Activated naive CD8-positive, alpha-beta T cell treated with anti-CD3 and anti-CD28 coated beads, Interleukin-2, amount 10 ng/mL, durations not matched to agents 7 days and 5 days (primary cell): ENCODE measurements at places on chromosomes 16 and 17.

GRCh38 chr17:45432405-45433158, at the start of gene ARHGAP27:
ARHGAP27 (minus strand) TSS chr17:45432870; CDS start chr17:45430279, 2,591 bp downstream.
- peak; percentile 58 for DNase-seq

DNA sequence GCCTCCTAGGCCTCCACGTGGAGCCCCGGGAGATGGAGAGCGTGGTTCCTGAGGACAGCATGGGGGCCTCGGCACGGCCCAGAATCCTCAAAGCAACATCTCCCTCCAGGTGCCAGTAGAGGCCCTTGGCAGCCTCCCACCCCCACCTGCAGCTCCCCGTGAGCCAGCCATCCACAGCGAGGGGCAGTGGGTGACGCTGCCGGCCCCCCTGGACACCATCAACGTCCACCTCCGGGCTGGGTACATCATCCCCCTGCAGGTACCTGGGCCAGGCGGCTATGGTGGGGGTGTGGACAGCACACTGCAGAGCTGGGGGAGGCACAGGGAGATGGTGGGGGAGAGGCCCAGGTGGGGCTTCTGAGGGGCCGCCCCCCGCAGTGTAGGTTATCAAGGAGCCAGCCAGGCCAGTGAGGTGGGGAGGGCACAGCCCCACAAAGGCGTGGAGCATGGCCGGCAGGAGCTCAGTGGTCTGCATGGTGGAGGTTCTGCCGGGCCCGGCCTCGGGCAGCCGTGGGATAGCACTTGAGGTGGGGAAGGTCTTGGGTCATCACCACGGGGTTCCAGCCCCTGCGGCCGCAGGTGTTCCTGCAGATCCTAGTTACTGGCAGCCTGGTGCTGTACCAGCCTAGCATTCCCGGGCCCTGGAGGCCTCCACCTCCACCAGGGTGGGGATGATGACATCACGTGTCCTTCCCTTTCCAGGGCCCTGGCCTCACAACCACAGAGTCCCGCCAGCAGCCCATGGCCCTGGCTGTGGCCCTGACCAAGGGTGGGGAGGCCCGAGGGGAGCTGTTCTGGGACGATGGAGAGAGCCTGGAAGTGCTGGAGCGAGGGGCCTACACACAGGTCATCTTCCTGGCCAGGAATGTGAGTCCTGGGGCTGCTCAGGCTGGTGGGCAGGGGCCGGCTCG, 16.4 kb downstream of the GAA start:
- DNase-seq, result peak; percentile 23

GRCh38 chr17:49858796-49859195, 10.9 kb upstream of the TAC4 start:
- no peak for DNase-seq

GRCh38 chr17:69111794-69112193, 29.9 kb downstream of the ABCA6 start:
- no peak for DNase-seq

DNA sequence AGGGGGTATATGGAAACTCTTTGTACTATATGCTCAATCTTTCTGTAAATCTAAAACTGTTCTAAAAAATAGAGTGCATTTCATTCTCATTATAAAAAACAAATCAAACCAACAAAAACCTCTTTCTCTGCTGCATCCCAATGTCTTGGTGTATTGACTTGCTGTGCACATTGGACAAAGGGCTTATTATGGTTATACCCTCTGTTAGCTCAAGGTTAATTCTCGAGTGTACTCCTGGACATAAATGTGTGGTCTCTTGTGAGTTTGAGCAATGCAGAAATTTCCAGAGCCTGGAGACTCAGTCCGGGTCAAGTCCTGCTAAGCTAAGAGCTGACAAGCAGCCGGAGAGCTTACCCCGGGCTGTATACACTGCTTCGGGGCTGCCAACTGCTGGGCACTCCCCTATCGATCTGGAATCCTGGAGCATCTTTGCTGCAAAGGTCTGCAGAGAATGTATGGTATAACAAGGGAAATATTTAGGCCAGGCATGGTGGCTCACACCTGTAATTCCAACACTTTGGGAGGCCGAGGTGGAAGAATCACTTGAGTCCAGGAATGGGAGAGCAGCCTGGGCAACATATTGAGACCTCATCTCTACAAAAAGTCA, 66.2 kb upstream of the BRD7 start:
- DNase-seq, result no peak

- DNase-seq, result no peak
Observed at GRCh38 chr17:64109400-64109799, 20.5 kb downstream of the ERN1 start.

DNA sequence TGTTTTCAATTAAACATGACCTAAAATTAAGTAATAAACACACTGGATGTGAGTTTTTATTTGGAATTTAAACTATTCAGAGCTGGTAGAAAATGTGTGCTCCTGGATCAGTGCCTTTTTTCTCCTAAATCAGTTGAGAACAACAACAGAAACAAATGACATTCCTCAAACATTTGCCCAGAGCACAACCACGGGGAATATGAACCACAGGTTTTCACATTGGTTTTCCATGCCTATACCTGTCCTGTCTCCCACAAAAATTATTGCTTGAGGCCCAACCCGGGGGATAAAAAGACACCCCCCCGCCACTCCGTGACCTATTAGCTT, 6.8 kb downstream of the HSBP1 start:
- no peak for DNase-seq

DNA sequence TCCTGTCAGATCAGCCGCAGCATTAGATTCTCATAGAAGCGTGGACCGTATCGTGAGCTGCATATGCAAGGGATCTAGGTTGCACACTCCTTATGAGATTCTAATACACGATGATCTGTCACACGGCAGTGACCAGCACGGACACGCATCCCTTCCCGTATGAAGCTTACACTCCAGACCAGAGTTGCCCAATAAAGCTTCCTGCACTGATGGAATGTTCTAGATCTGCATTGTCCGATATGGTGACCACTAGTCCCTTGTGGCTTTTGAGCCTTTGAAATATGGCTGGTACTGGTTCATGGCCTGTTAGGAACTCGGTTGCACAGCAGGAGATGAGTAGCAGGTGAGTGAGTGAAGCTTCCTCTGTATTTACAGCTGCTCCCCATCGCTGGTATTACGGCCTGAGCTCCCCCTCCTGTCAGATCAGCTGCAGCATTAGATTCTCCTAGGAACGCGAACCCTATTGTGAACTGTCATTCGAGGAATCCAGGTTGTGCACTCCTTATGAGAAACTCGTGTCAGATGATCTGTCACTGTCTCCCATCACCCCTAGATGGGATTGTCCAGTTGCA, 49.8 kb upstream of the ZCCHC14 start:
- no peak for DNase-seq

DNA sequence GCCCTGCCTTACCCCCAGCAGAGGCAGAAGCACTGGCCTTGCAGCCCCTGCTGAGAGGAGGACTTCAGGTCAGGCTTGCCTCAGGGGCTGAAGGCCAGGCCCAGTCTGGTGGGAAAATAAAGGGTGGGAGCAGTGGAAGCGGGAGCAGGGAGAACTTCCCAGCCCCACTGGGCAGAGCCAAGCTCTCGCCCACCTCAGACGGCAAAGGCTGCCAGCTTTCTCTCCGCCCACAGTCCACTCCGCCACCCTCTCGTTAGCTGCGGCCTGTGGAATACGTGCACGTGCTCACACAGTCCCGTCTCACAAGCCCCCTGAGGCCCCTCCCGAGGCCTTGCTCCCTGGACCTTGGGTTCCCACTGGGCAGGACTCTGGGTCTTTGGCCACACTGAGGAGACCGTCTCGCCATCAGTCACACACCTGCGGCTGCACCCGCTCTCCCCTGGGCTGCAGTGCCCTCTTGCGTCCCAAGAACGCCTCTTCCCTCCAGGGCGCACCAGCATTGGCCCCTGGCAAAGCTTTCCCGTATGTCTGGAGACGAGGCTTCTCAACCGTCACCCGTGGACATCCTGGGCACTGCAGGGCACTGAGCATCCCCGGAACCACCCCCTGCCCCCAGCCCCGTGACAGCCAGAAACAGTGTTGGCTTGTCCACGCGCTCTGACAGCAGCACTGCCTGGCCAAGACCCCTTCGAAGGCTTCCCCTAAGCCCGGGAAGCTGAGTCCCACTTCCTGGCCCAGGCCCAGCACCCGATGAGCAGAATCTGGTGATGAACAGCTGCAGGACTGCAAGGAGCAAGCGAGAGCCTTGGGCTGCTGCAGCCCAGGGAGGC, 8.3 kb downstream of the MRPL28 start:
- DNase-seq, result peak; percentile 76

- no peak for DNase-seq
Observed at GRCh38 chr16:75099075-75099667, 17.4 kb downstream of the LDHD start.

GRCh38 chr17:40076591-40076990, 13.8 kb downstream of the THRA start:
- no peak for DNase-seq

DNA sequence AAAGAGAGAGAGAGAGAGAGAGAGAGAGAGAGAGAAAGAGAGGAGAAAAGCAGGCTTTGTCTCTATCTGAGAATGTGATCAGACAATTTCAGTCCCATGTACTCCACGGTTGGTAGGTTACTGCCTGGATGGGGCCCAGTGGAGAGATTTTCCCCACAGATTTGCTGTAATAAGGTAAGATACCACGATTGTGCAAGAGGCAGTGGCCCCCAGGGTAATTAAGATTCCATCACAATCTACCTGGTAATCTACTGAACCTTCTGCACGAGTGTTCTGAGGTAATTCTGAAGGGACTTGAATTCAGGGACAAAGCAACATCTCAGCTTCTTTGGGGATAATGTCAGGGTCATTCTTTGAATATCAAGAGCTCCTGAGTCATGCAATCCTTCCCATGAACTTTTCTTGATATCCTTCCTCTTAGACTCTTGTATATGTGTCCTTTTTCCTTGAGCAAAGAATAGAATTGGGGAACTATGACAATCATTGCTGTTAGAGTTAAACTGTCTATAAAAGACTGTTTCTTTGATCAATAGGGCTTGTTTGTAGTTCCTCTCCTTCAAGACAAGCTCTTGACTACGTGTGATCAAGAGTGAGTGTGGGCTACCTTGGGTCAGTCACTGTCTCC, 306.6 kb downstream of the MAF start:
- no peak for DNase-seq

GRCh38 chr16:2531371-2531695, at the start of gene CEMP1:
CEMP1 (minus strand) TSS chr16:2531408; CDS start chr16:2531073, 335 bp downstream.
- DNase-seq, result no peak

- no peak for DNase-seq
Observed at GRCh38 chr16:66459878-66460277, 32.8 kb downstream of the BEAN1 start.

DNA sequence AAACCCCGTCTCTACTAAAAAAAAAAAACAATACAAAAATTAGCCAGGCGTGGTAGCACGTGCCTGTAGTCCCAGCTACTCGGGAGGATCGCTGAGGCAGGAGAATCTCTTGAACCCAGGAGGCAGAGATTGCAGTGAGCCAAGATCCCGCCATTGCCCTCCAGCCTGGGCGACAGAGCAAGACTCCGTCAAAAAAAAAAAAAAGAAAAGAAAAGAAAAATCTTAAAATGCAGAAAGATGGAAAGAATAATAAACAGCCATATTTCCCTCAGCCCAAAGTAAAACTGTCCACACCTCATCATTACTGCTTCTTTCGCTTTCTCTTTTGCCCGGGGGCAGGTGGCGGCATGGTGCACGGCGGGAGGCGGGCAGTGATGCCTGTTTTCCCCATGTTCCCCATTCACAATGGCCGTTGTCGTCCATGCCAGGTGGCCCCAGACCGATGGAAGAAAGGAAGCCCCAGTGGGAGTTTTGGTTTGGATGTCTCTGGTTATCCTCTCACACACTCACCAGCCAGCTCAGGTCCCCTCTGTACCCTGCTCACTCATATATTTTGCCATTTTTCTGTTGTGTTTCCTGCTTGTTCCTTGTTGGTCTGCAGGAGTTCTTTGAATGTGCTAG, 37.0 kb upstream of the PEMT start:
- peak; percentile 59 for DNase-seq

DNA sequence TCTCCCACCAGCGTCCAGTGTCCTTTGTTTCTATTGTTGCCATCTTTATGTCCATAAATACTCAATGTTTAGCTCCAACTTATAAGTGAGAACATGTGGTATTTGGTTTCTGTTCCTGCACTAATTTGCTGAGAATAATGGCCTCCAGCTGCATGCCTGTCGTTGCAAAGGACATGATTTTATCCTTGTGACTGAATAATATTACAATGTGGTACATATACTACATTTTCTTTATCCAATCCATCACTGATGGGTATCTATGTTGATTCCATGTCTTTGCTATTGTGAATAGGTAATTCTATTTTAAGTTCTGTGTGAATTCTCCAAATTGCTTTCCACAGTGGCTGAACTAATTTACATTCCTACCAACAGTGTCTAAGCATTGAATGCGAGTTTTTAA, 578.6 kb upstream of the CA10 start:
- no peak for DNase-seq

DNA sequence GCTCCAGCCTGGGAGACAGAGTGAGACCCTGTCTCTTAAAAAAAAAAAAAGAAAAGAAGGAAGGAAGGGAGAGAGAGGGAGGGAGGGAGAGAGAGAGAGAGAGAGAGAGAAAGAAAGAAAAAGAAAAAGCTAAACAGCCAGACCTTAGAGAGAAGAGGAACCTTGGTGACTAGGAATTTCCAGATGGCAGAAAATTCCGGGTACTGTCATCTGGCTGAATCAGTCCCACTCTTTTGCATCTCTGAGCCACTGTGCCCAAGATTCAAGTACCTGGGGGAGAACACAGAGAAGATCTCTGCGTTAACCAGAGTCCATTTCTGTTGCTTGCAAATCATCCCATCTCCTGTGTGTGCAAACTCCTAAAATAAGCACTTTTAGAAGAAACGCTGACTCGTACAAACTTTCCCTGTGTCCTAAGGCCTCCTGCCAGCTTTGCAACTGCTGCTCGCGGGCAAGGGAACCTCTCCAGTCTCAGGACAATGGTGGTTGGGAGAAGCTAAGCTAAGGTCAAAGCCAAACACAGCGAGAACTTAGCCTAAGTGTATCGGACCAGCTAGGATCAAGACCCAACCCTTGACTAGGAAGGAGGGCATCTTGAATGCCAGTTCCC, 18.0 kb downstream of the BMERB1 start:
- no peak for DNase-seq

- DNase-seq, result no peak
Observed at GRCh38 chr17:32498391-32498790, 11.6 kb downstream of the CDK5R1 start.

- DNase-seq, result no peak
Observed at GRCh38 chr16:35184356-35184870, 1725.0 kb downstream of the TP53TG3F start.

- DNase-seq, result no peak
Observed at GRCh38 chr16:24748242-24748641, 18.8 kb downstream of the TNRC6A start.
